Suppressor macrophage treated with lipopolysaccharide for 4 hours (primary cell): ENCODE measurements at places on chromosomes 5 and 9.

DNA sequence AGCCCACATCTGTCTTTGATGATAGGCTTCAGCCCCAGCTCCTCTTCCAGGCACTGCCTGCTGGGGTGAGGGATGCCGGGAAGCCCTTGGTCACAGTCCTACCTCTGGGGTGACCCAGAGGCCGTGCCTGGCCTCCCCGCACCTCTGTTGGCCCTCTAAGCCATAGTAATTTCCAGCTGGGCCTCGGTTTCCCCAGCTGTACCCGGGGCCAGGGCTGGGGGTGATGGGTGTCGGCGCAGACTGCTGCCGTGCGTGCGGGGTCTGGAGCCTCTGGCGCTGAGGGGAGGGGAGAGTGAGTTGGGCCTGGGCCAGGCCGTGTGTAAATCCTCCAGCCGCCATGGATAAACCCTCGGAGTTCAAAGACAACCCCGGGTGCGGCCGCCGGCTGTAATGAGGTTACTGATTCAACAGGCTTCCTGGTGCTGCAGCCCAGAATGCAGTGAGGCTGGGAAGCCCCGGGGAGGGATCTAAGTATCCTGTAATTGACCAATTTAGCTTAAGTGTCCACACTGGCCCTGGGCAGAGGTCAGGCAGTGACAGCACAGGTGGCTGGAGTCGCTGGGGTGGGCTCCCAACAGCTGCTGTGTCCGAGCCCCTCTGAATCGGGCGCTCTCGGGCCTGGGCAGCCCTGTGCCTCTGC is 7.1 kb downstream of the RXRA start:
- no peak for DNase-seq

- DNase-seq: no peak
Measured at GRCh38 chr9:13556656-13557055, 277.2 kb upstream of the MPDZ start.

- DNase-seq: no peak
Measured at GRCh38 chr9:76676857-76677256, 87.4 kb upstream of the PCA3 start.

GRCh38 chr9:35490910-35491465 is 1.1 kb downstream of the RUSC2 start:
- no peak for DNase-seq

GRCh38 chr5:129716235-129716634 is 31.7 kb upstream of the MINAR2 start:
- no peak for DNase-seq

DNA sequence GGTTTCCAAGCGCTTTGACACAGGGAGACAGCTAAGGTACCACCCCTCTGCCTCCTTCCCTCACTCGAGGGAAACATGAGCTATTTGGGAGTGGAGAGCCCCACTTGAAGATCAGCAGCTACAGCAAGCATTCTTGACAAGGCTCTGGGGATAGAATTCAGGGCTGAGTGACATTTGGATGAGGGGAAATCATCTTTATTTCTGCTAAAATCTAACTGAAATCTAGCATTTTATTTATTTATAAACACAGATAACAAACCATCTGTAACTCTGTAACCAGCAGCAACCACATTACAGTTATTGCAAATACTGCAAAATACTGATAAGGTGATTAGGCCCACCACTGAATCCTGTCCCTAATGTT is 22.4 kb downstream of the RNF130 start:
- DNase-seq: no peak

DNA sequence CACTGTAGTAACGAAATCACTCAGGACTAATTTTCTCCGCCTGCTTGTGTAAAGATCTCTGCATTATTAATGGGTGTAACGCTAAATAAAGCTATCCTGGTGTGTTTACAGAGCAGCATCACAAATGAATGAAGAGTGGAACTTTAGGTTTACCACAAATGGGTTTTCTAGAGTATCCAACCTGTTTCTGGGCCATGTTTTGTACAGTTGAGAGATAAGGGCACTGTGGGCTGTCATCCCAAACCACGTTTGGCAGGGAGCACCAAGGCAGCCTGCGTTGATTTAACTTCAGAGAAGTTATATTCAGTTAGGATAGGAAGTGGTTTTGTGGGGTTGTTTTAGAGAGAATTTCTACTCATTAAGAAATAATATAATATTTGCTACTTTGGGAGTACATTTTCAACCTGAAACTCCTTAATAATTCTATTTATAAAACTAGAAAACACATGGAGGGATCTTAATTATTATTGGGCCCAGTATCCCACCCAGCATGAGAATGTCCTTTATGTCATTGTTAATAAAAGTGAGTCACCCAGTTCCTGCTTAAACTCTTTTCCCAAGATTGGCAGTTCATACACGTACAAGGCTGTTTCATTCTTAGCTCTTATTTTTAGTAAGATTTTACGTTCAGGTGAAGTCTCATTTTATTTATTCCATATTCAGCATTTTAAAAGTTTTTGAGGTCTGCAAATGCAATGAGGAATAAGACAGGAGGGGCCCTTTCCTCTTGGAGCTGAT is 8.0 kb downstream of the KCNN2 start:
- no peak for DNase-seq

GRCh38 chr9:133725886-133726285 is 12.3 kb downstream of the SARDH start:
- DNase-seq: no peak

DNA sequence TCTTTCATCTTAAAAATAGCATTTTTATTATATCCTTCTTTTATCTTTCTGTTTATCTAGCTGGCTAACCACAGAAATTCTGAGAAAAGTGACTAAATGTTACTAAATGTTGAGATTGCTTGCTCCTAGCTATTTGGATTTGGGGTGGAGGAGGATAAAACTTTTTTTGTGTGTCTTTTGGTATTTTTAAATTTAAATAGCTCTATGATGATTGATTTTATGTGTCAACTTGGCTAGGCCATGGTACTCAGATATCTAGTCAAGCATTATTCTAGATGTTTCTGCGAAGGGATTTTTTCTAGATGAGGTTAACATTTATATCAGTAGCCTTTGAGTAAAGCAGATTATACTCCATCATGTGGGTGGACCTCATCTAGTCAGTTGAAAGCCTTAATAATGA is 75.0 kb downstream of the GCNT1 start:
- no peak for DNase-seq

GRCh38 chr5:35162848-35163709 is 67.2 kb downstream of the PRLR start:
- DNase-seq: no peak

DNA sequence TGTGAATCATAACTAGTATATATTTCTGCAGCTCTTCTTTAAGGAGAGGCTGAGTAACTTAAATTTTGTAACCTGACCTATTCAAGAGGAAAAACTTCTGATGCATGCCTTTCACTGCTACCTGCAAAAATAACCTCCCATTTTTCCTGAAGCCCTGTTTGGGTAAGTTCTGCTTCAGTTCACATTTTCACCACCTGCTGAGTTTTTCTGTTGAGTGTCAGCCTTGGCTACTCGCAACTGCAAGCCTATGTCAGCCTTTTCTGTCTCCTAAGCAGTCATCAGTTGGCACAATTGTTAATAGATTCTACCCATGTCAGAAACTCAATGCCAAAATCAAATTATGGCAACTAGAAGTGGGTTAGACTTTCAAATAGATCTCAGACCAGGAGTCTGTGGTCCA is 8.2 kb upstream of the TNFAIP8 start:
- no peak for DNase-seq

DNA sequence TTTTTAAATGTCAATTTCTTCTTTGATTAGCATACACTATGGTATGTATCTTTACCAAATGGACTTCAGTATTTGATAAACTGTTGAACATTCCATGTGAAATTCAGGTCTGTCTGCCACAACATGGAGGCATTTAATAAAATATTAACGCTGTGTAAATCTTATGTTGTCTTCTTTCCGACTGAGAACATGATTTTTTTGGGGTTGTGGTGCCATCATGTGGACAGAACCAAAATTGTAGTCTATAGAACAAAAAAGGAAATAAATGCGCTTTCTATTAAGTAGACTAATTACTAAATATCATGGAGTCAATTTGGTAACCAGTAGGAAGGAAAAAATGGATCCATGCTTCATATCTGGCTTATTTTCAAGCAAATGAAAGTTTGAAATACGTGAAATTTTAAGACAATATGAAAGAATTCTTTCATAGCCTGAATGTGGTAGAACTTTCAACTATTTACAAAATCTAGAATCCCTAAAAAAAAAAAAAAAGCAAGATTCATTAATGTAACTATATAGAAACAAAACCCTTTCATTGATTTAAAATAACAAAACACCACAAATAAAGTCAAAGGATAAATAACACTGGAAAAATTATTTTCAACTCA is 2.8 kb upstream of the PLK2 start:
- DNase-seq: peak; percentile 71

- no peak for DNase-seq
Measured at GRCh38 chr5:150295741-150296486, 6.3 kb upstream of the CAMK2A start.

DNA sequence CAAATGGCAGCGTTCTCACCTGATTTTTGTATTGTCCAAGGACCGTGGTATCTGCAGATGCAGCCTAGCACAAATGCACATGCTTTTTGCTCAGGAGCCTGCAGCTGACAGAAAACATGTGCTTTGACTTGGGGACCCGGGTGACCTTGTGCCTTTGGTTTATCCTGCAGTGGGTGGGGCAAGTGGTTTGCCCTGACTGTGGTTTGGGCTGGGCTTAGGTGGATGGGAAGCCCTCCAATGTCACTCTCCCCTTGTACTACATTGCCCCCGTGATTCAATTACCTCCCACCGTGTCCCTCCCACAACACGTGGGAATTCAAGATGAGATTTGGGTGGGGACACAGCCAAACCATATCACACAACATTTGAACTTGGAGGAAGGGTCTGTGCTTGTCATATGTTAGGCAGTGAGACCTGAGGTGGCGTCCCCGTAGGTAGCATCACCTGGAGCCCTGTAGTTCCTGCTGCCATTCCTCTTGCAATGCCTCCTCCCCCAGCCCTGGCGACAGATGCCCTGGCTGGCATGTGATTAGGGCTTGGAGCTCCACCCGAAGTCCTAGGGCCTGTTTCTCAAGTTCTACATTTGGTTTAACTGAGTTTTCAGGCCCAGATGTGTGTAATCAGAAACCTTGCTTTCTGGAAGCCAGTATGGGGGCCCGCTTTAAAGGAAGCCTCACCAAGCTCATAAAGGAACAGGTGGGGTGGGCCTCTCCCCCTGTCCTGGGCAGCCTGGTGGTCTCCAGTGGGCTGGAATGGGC is 2.1 kb downstream of the ANKRD33B start:
- no peak for DNase-seq

- DNase-seq: peak; percentile 22
Measured at GRCh38 chr9:29691758-29692407, 2118.6 kb upstream of the C9orf72 start.

- DNase-seq: peak; percentile 92
Measured at GRCh38 chr9:21833090-21833801, 30.8 kb downstream of the MTAP start.

GRCh38 chr5:81755320-81755719 is 4.4 kb upstream of the SSBP2 start:
- DNase-seq: no peak

DNA sequence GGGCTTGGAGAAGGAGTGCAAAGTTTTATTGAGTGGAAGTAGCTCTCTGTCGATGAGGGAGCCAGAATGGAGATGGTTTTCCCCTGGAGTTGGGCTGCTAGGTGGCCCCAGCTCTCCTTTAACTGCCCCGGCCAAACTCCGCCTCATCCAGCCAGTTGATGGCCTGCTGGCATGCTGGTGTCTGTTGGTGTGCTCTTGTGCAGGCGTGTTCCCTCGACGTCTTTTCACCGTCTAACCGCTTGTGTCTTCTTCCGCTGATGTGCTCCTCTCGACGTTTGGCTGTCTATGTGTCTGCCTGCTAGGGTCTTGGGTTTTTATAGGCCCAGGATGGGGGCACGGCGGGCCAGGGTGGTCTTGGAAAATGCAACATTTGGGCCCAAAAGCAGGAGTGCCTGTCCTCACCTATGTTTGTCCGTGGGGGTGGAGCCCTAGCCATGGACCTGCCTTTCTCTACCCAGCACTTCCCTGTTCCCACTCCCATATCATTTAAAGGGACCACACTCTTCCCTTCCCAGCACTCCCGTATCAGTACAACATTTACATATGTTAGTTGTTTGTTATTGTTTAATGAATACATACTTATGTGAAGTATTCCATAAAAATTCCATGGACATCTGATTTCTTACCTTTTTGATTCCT is 97.9 kb downstream of the CDC42SE2 start:
- DNase-seq: no peak

DNA sequence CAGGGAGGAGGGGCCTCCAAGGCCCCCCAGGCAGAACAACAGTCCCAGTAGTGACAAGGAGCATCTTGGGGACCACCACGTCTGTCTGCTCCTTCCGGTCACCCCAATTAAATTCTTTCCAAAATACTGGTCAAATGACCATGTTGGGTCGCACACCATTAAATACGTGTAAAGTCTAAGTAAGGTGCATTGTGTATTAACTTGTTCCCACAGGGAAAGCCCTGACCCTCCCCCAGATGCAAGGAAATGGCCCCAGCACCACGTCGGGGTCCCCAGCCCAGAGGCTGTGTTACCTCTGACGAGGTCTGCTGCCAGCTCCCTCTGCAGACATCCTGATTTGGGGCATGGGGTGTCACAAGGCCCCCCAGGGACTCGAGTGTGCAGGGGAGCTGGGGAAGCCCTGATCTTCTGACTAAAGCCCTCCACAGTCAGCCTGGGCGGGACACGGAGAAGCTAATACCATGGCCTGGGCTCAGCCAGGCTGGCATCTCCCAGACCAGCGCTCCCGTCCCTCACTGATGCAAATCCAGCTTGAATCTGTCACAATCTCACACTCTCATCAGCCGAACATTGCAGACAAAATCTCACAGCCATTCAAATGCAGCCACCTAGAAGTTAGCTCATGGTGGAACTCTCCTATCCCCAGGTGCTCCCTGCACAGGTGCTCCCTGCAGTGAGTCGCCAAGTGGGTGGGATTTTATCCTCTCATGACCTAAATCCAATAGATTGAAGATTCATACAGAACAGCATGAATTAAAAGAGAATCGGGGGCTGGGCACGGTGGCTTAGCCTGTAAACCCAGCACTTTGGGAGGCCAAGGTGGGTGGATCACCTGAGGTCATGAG is 13.6 kb downstream of the TERT start:
- no peak for DNase-seq

DNA sequence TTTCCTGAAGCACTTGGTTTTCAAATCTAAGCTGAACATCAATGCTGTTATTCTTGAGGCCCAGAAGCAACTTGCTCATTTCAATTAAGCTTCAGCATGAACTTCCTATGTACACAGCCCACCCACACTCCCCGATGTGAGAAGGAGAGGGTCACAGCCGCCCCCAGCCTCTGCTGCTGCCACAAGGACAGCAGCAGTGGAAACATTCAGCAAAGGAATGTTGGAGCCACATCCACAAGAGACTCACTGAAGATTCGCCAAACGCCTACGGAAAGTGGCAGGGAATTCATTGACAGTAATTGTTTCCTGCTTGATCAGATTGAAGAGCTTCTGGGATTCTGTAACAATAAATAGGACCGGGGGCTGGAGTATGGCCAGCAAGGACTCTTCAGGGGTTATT is 2.9 kb downstream of the TGFBI start:
- no peak for DNase-seq
